CD4-positive, alpha-beta T cell treated with Interleukin-4 for 4 hours (primary cell): ENCODE measurements at places on chromosomes 4 and X.

DNA sequence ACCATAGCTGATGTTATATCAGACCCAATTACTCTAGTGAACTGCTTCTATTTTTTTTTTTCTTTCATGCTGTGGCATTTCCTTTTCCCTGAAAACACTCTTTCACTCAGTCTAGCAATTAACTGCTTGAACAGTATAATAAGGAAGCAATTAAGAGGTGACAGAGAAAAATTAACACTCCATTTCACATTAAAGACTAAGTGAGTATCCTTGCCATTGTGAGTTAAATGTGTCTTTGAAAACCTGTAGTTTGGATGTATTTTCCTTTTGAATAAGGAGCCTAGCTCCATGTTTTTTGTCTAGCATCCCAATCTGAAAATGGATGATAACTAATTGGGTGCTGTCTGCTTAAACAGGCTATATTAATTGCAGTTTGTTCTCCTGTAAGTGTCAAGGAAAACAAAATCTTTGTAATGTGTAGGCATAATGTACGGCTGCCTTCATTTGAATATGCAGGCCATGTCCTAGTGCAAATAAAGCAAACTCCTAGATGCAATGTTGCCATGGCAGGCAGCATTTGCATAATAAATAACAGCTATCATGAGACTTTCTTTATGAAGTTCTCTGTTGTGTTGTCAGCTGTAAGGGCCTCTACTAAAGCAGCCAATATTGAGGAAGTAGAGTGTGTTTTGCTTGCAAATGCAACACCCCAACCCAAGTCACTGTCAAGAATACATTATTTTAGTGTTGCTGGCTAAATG is 416.7 kb downstream of the ZIC3 start:
- no peak for DNase-seq

GRCh38 chr4:4750187-4750586 is 109.3 kb upstream of the MSX1 start:
- no peak for DNase-seq

DNA sequence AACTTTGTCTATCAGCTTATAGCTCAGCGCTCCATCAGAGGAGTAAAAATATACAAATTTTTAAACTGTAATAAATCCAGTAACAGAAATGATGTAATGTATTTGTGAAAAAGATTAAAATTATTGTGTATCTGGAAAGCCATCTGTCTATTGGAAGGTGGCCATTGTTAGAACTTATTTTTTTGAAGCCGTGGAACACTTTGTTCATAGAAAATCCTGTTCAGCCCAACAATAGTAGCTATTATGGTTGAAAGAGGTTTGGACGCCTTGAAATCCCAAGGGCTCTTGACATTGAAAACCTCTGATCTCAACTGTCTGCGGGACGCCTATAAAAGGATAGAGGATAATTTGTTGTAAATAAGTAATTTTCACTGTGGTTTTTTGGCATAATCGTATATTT is 98.3 kb downstream of the RAPGEF2 start:
- no peak for DNase-seq

DNA sequence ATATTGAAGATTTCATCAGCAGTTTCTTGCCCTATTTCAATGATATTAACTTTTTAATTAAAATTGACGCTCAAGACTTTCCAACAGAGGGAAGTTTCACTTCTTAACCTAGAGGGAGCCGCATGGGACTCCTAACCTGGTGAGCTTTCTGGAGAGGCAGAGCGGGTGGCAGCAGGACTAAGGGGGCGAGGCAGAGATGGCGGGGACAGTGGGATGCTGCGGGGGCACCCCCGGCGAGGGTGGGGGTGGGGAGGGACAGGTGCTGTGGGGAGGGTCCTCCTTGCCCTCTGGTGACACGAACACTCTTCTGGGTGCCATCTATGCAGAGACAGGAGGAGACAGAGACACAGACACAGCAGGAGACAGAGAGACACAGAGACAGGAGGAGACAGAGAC is 104.4 kb downstream of the ADRA2C start:
- no peak for DNase-seq

GRCh38 chrX:1529756-1530155 is 7.2 kb downstream of the P2RY8 start:
- no peak for DNase-seq

DNA sequence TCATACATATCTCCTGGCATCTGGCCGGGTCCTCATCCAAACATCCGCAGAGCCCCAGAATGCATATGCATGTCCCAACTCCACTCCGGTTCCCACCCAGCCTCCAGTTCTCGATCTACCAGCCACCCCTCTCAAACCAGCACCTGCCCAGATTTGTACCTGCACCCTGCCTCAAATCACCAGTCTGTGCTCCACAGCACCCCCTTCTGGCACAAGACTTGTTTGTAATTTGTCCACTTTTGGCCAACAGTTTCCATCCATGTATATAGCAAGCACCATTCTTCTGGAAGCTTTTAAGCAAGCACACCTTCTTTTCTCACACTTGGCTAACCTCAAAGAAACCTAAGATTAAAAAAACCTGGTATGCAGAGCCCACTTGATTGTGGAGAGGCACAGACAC is 644.1 kb downstream of the MID1IP1 start:
- no peak for DNase-seq

DNA sequence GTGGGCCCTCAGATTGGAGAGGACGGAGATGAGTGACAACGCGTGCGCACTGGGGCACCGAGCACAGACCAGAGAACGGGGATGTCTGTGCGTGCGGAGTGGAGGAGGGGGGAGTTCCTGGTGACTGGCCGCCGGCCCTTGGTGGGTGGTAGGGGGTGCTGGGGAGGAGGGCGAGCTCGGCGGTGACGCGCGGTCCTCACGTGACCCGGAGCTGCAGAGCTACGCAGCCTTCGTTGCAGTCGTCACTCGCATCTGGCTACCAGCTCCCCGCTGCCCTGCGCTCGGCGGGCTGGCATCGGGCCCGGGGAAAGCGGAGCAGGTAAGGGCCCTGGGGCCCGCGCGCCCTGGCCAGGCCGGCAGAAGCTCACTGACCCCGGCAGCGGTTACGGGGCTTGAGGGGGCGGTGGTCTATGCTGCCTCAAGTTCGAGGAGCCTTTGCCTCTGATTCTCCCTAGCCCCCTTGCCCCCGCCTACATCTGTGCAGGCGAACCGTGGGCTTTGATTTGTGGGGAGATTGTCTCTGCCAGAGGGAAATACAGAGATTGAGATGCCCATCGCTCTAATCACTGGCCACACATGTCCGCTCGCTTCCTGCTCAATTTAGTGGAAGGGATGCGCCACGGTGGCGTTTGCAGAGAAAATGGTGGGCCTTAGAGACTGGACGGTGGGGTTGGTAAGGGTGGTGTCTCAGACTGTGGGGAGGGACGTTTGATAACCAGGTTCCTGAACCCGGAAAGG is at the start of gene ARMCX4:
Gene ARMCX4, plus strand, starts transcription at position 245 of the 738 bp plus-strand sequence. CDS start 3,134 bp downstream, outside the sequence.
- peak; percentile 15 for DNase-seq
